ENCODE measurements at places on chromosomes 1 and 21.
A peak's percentile ranks its signal among the peaks of the same experiment; 100 is the strongest.

- no peak for DNase-seq
Observed at GRCh38 chr21:36988536-36988935, 18.0 kb upstream of the RIPPLY3 start.

- DNase-seq = no peak
Observed at GRCh38 chr21:34176448-34176847, 103.1 kb downstream of the MRPS6 start.

GRCh38 chr1:3918966-3919611 is 19.0 kb upstream of the C1orf174 start:
- DNase-seq = no peak

DNA sequence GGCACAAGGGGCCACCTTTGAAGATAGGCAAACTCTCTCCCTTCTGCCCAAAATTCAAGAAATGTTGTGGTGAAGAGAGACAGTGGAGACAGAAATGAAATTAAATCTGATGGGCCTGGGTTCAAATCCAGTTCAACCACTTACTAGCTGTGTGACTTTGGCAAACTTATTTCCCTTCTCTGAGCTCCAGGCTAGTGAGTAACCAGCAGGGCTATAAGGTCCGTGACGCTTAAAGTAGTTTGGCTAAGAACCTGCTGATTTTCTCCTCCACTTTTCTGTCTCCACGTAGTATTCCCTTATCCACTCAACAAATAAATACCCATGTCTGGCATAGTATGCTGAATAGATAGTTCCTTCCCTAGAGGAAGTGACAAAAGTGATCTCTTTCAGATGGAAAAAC is 1.9 kb downstream of the SLC2A1 start:
- DNase-seq = no peak

DNA sequence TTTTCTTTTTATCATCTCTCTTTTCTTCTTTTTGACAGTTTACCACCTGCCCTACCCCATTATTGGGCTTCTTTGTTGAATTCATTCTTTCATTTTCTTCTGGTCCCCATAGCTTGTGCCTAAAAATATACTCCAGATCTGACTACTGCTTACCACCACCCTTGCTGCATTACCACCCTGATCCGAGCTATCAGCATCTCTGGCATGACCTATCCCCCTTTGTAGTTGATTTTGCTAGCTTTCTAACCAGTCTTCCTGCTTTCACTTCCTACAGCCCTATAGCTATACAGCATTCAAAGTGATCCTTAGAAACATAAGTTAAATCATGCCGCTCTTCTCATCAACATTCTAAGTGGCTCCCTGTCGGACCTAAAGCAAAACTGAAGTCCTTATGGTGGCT is 59.4 kb upstream of the MPC2 start:
- DNase-seq = no peak

GRCh38 chr1:231866392-231867331 is 240.1 kb downstream of the DISC1 start:
- peak; percentile 38 for DNase-seq

DNA sequence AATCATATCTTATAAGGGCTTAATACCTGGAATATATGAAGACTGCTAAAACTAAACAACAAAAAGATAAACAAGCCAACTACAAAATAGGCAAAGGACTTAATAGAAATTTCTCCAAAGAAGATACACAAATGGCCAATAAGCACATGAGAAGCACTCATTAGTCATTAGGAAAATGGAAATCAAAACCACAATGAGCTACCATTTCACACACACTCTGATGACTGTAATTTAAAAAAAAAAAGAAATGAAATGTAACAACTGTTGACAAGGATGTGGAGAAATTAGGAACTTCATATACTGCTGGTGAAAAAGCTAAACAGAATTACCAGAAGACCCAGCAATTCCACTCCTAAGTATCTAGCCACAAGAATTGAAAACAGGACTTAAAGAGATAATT is 374.2 kb upstream of the ZP4 start:
- DNase-seq = no peak

- DNase-seq = no peak
Observed at GRCh38 chr1:3176820-3177219, 107.8 kb downstream of the PRDM16 start.

DNA sequence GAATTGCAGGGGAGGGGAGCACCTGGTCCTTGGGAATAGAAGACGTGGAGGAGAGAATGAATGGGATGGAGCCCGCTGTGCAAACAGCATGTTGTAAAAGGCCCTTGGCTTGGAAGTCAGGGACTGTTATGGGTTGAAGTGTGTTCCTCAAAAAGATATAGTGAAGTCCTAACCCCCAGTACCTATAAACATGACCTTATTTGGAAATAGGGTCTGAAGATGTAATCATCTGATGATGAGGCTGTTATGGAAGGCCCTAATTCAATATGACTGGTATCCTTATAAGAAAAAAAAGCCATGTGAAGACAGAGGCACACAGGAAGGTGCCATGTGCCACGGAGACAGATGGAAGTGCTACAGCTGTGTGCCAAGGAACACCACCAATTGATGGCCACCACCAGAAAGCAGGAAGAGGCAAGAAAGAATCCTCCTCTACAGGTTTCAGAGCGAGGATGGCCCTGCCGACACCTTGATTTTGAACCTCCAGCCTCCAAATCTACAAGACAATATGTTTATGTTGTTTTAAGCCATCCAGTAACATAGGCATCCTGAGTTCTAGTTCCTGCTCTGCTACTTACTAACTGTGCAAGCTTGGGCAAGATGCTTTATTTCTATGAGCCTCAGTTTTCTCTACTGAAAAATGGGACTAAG is 51.2 kb downstream of the LRRN2 start:
- DNase-seq = no peak

GRCh38 chr1:166673722-166674121 is 165.6 kb upstream of the POGK start:
- no peak for DNase-seq

GRCh38 chr1:40708750-40709099 is 17.2 kb downstream of the NFYC start:
- no peak for DNase-seq

GRCh38 chr1:2970311-2971071 is 50.8 kb upstream of the ACTRT2 start:
- no peak for DNase-seq

DNA sequence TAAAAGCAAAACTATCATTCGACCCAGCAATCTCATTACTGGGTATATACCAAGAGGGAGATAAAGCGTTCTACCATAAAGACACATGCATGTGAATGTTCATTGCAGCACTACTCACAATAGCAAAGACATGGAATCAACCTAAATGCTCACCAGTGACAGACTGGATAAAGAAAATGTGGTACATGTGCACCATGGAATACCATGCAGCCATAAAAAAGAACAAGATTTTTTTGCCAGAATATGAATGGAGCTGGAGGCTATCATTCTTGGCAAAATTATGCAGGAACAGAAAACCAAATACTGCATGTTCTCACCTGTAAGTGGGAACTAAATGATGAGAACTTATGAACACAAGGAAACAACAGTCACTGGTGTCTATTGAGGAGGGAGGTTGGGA is 79.7 kb downstream of the SLC16A1 start:
- DNase-seq = no peak

DNA sequence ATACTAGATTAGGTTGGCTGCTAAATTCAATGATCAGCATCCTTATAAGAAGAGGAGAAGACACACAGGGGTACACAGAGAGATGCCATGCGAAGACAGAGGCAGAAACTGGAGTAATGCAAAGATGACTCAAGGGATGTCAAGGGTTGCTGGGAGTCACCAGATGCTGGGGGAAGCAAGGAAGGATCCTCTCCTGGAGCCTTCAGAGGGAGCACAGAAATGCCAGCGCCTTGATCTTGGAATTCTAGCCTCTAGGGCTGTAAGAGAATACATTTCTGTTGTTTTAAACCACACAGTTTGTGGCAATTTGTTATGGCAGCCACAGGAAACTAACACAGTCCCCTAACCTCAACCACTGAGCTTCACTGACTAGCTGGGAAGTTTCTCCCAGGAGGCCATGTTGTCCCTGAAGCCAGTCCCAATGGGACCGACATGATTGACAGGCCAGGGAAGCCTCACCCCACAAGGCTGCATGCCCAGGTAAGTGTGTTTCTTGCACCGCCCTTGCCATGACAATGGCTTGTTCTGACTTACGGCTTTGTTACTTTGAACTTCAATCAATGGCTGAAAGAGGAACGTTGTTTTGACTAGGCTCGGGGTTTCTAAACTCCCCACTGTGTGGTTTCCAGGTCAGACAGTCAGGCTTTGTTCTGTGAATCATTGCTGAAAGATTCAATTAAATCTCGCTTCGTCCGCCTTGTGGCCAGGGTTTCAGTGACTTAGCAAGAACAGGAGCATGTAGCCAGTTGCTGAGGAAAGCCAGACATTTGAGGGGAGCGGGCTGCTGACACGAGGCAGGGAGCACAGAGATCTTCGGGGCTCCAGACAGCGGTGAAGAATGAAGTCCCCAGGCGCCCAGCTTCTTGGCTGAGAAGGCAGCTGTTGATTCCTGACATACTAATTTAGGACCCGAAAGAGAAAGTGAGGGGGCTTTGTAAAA is 62.3 kb downstream of the RUNX1 start:
- peak; percentile 54 for DNase-seq

DNA sequence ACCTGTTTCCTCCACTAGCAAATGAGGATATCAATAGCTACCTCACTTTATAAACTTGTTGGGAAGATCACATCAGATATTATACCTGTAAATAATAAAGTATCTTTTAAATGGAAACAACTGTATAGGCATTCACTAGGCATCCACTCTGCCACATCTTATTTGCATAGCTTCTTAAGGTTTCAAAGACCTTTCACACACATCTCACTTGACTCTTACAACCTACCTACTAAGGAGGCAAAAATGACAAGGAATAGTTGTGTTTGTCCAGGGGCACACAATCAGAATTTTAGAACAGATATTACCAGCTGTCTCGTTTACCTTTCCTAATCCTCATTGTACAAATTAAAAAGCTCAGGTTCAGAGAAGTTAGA is 51.5 kb downstream of the VANGL2 start:
- no peak for DNase-seq

DNA sequence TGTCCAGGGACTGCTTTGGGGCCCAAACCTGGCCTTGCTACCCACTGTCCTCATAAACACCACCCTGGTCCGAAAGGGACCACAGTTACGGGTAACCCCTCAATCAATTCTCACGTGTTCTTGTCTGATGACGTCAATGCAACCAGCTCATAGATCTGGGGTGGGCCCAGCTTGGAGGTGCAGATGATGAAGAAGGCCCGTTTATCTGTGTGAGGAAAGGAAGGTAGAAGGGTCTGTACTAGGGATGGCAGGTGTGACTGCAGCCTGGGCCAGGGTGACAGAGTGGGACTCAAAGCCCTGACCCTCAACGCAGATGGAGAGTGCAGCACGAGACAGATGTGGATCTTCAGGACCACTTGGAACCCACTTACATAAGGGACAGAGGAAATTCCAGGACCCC is 22.1 kb downstream of the LRRC71 start:
- no peak for DNase-seq

DNA sequence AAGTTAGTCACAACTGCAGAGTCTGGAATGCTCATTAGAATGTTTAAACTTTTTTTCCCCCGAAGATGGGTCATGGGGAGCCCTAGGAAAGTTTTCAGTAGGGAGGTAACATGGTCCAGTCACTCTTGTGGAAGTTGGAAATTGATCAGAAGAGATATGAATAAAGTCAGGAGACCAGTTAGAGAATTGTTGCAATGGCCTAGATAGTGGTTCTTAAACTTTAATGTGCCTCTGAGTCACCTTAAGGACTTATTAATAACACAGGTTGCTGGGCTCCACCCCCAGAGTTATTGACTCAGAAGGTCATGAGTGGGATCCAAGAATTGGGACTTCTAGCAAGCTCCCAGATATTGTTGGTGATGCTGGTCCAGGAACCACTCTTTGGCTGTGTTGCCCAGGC is 3.2 kb upstream of the TFAP2E start:
- DNase-seq = no peak

DNA sequence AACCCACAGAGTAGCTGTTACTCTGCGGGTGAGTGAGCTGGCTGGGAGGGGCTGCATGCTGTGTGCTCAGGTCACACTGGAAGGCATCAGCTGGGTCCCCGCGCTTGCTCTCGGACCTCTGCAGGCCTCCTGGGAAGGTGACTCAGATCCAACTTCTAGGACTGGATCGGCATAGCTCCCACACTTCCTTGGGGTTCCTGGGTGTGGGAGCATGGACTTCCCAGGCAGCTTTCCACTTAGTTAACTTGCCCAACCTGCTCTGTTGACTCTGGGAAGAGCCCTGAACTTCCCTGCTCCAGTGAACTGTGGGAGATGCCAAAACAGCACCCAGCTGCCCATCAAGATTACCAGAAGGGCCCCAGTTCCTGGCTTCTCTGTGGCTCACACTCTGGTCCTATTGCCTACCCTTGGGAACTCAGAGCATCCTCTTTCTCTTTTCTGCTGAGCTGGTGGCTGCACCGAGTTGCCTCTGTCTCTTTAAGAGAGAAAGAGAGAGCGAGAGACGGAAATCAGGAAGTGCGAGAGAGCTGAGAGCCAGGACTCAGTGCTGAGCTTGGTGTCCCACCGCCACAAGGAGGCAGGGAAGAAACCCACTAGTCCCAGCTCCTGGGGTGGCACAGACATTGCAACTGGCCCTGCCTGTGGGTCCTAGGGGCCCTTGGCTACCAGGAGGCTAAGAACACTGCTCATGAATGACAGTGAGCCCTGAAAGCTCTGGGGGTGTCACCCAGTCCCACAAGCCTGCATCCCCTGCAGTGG is at the start of gene IKBKE:
IKBKE (plus strand) TSS at position 544 of the 759 bp plus-strand sequence. CDS start 2,752 bp downstream, outside the sequence.
- DNase-seq = no peak

DNA sequence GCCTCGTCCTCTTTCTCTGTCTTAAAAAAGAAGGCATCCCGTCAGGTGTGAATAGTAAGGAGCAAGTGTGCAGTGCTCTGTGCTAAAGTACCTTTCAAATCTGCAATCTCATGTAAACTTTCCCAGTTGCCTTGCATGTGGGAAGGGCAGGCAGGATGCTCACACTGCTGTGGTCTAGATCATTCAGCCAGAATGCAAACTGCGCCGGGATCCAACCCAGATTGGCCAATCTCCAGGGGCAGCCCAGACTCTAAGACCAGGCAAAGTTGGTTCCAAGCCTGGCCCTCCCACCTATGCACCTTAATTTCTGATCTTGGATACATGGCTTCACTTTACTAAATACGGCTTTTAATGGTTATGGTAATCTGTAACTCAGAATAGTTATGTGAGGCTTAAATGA is 3.2 kb upstream of the MAP1LC3C start:
- no peak for DNase-seq

- DNase-seq = no peak
Observed at GRCh38 chr1:107952989-107953388, 12.0 kb downstream of the VAV3 start.

DNA sequence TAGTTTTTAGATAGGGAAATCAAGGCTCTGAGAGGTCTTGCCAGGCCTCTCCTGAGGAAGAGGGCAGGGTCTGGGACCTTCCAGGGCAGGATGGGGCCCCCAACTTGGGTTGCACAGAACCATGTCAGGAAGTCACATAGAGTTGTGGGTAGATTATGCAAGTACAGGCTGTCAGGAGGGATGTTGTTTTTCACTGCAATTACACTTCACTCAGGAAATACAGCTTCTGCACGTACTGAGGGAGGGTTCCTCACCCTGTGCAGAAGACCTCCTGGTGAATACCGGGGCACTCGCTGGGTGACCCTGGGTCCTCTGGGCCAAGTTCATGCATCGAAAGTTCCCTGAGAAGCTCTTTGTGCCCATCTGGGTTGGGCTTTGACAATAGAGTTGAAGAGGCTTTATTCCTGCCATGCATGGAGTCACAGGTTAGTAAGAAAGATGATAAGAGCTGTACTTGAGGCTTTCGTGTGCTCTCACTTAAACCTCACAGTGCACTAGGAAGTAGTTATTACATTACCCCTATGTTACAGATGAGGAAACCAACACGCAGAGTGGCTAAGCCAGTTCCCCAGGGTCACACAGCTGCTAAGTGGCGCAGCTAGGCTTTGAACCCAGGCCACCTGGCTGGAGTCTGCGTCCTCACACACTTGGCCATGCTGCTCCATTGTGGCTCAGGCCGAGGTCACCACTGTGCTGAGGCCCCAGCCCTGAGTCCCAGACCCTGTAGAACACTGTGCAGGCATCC is 16.2 kb upstream of the TNFRSF1B start:
- DNase-seq = no peak
